ENCODE measurements at places on chromosomes 7 and 10.

GRCh38 chr10:30863516-30864210 is 168.0 kb downstream of the ZNF438 start:
- no peak for DNase-seq

DNA sequence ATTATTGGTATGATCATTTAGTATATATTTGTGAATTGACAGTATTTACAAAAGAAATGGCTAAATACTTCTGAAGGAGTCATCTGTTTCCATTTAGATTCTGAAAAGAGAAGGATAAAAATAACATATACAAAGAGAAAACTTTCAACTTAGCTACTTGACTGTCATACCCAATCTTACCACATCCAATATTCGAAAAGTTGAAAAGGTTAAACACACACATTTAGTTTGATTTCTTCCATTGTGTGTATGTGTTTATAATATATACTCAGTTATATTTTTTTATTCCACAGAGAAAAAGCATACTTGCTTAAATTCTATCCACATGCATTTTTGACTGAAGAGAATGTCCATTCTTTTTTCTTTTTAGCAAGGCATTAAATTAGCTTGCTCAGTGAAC is 470.7 kb downstream of the TFEC start:
- no peak for DNase-seq

GRCh38 chr10:117432866-117433265 is 57.6 kb upstream of the PDZD8 start:
- no peak for DNase-seq

DNA sequence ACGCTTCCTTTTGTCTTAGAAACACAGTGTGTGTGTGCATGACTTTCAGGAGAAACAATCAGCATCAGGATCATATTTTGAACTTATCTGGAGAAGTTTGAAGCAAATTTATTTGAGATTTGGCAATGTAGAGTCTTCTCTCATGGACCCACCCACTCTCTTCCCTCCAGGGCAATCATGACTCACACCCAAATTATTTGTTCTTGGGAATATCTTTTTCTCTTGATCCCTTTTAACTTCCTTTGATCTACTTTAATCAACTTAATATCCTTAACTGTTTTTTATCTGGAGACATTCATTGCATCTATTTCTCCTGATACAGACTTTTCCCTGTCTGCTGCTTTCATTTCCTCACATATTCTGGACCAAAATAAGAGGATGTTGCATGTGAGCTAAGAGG is 1174.3 kb downstream of the GATA3 start:
- no peak for DNase-seq

GRCh38 chr7:155454183-155455112 is 3.5 kb upstream of the EN2 start:
- no peak for DNase-seq

GRCh38 chr10:3592424-3592823 is 192.6 kb downstream of the KLF6 start:
- DNase-seq, result no peak
